ENCODE measurements at places on chromosomes 11 and 22.

DNA sequence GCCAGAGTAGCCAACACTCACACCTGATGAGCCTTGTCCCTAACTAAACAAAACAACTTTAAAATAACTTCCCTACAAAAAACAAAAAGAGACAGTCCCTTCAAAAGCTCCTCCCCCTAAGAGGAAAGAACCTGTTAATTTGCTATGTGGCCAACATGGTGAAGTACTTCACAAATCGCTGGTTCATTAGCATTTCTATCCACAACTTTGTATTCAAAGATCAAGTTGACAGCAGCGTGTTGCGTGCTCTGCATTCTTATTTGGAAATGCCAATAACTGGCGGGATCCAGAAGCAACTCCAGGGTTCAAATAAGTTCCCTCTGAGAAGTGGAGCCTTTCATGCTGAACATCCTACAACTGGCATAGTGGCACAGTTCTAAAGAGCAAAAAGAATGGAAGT is 48.6 kb downstream of the CADM1 start:
- no peak for DNase-seq

DNA sequence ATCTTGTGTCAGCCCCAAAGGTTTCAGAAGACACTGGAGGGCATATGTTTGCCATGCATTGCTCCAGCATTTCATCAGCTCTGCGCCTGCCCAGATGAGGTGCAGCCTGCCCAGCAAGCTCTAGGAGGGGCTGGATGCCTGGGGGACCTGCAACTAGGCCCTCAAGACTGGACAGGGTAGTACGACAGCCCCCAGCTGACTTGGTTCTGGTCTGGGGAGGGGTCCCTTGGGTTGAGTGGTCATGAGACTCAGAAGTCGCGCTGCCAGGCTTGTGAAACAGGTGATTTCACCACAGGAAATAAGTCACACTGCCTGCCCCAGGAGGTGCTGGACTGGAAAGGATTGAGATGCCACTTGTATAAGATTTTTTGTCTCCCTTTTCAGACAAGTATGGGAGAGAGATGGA is 23.4 kb downstream of the TPBGL start:
- DNase-seq: no peak

DNA sequence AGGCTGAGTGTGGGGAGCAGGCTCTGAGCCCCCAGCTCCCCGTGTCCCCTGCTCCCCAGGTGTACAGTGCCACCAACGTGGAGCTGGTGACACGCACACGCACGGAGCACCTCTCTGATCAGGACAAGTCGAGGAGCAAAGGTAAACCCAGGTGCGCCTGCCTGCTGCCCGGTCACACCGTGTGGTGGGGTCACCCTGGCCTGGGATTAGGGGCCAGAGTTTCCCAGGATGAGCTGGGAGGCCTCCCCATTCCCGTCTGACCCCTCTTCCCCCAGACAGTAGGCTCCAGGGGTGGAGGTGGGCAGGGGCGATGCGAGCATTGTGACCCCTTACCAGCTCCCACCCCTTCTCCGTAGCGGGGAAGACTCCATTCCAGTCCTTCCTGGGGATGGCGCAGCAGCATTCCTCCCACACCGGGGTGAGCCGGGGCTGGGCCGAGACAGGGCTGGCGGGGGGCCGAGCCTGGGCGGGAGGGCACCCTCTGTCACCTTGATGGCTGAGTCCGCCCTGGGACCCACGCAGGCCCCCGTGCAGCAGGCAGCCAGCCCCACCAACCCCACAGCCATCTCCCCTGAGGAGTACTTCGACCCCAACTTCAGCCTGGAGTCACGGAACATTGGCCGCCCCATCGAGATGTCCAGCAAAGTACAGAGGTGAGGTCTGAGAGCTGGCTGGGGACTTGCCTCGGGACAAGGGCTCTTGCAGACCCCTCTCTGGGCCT is 3.7 kb upstream of the SSH3 start:
- no peak for DNase-seq

GRCh38 chr11:101083335-101083734 is 46.3 kb downstream of the PGR start:
- DNase-seq: no peak

- no peak for DNase-seq
Measured at GRCh38 chr22:36833073-36833472, 16.2 kb upstream of the PVALB start.

DNA sequence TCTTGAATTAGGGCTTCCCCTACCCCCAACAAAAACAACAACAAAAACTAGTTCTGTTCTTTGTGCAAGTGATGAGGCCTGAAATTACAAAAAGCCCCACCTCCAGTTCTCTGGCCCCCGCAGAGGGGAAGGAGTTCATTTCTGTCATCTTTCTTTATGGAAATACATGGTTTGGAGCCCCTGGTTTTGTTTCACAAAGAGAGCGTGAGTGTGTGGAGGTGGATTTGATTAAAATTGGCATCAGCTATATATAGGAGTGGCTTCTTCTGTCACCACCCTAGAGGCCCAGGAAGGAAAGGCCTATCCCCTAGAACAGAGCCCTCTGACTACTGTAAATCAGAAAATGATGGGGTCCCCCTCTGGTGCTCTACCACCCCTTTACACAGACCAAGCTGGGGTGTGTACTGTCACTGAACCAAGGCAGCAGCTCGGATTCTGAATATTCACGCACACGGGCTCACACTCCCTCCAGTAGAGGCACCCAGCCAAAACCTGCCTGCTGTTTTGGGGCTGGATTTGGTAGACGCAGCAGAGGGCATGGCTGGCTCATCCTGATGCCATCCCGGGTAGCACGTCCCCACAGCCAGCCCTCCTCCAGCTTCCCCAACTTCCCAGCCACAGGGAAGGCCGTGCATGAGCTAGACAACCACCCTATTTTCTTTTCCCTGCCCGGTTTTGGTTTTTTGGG is 19.4 kb downstream of the RCOR2 start:
- DNase-seq: no peak

GRCh38 chr11:27861706-27862430 is 161.6 kb upstream of the BDNF start:
- DNase-seq: no peak

- no peak for DNase-seq
Measured at GRCh38 chr22:38850941-38851849, 7.4 kb upstream of the NPTXR start.

DNA sequence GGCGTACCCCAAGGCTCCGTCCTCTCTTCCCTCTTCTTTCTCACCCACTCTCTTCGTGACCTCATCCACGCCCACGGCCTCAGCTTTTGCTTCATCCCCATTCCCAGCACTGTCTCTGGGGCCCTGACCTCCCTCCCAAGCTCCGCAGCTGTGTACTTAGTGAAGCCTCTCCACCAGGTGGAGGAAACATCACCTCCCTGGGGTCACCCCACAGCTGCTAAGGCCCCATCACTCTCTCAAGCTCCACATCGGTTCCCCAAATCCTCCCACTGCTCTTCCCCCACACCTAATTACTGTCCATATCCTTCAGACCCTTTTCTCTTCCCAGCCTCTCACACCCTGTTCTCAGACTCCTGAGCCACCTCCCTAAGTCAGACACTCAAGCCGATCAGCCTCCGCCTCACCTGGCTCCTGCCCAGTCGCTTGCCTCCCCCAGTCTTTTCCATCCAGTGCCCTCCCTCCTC is 7.9 kb upstream of the SYT7 start:
- DNase-seq: no peak

GRCh38 chr22:37188901-37189466 is 937 bp upstream of the C1QTNF6 start:
- no peak for DNase-seq

DNA sequence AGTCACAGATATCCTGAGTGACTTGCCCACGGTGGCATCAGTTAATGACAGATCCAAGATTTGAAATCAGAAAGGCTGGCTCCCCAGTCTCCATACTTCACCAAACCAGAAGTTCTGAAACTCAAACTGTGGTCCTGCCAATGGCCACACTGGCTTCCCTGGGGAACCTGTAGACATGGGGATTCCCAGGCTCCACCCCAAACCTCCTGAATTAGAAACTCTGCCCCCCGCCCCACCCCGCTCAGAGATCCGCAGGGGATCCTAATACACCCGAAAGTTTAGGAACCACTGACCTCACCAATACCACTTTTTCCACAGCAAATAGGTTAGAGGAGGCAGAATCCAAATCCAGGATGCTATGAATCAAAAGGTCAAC is 15.3 kb downstream of the RTN4RL2 start:
- no peak for DNase-seq

GRCh38 chr11:5547982-5548381 is 358 bp downstream of the OR52H1 start:
- no peak for DNase-seq

GRCh38 chr11:89736566-89736965 is 26.5 kb downstream of the TRIM77 start:
- DNase-seq: no peak

GRCh38 chr11:33375688-33376311 is 118.6 kb downstream of the HIPK3 start:
- no peak for DNase-seq

DNA sequence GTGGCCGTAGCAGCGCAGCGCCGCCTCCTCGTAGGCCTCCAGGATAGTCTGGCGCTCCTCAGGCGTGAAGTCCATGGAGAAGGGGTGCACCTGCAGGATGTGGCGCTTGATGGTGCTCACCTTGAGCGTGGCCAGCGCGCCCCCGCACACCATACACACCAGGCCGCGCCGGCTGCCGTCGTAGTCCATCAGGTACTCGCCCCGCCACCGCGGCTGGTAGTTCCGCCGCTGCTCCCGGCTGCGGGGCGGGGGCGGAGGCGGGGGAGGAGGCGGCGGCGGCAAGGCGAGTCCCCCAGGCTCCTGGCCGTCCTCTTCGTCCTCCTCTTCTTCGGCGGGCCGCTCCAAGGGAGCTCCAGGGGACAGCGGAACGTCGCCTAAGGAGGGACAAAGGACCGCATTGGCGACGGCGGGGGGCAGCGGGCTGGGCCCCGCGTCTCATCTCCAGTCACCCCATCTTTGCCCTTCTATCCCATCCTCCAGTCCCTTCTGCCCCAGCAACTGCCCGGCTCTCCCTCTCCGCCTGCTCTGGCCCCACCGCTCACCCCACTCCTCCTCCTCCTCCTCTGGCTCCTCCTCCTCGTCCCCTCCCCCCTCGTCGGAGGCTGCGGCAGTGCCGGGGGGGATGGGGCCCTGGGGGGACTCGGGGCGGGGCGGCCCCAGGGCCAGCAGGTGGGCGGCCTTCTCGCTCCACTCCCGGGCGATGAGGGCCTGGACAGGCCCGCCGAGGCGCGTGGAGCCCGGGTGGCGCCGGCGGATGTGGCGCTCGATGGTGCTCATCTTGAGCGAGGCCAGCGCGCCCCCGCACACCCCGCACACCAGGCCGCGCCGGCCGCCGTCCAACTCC is 4.9 kb downstream of the ZFTA start:
- DNase-seq: no peak

DNA sequence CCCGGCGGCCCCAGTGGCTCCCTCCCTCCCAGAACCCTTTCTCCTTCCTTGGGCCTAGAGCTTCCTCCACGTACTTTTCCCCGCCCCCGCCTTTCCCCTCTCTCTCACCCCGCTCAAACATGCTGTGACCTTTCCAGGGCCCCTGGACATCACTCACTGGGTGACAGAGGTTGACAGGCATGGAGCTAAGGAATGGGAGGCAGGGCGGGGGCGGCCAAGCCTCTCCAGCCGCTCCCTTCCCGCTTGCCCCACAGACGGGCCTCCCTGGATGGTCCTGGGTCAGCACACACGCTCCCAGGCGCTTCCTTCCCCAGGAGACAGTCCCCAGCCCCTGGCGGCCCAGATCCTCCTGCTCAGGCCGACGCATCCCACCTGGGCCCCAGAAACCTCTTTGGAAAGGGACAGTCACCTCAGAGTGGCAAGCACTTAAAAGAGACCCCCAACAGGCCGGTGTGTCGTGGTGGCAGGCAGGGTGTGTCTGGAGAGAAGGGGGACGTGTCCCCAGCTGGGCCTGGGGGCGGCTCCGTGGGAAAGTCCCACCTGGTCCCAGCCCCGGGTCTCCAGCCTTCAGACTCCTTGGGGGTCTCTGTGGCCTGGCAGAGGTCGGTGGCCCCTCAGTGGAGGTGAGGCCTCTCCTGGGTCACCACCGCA is 8.8 kb downstream of the H19 start:
- no peak for DNase-seq

GRCh38 chr22:26783885-26784284 is 126.5 kb downstream of the MIAT start:
- DNase-seq: no peak

DNA sequence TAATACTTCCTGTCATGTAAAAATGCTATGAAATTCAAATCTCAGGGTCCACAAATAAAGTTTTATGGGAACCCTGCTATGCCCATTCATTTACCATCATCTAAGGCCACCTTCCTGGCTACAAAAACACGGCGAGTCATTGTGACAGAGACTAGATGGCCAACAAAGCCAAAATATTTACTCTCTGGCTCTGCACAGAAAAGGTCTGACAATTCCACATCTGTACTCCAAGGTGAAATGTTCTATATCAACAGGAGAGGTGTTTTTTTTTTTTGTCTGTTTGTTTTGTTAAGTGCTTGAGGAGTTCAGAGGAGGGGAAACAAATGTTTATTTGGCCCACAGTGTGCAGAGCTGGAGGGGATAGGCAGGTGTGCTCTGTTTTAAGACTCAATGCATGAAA is 18.6 kb upstream of the TMA7B start:
- no peak for DNase-seq

DNA sequence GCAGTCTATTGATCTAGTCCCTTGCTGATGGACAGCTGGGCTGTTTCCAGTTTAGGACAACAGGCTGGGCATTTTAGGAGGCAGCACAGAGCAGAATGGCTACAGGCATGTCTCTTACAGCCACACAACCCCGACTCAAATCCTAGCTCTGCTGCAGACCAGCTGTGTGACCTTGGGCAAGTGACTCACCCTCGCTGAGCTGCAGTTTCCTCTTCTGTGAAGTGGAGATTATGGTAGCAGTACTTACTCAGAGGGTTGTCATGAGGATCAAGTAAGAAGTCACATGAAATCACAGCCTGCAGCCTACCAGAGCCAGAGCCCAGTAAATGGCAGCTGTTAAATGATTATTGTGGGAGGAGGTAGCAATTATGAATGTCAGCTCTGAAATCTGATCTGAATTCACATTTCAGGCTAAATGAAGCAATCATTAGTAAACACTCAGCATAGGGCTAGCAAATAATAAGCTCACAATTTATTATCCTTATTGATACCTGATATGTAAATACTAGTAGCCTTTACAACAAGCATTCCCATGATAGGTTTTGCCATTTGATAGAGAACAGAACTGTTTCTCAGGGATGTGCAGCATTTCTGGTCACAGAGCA is 58.9 kb downstream of the MYEOV start:
- peak; percentile 20 for DNase-seq

GRCh38 chr11:92329646-92330045 is 105.0 kb downstream of the FAT3 start:
- no peak for DNase-seq

DNA sequence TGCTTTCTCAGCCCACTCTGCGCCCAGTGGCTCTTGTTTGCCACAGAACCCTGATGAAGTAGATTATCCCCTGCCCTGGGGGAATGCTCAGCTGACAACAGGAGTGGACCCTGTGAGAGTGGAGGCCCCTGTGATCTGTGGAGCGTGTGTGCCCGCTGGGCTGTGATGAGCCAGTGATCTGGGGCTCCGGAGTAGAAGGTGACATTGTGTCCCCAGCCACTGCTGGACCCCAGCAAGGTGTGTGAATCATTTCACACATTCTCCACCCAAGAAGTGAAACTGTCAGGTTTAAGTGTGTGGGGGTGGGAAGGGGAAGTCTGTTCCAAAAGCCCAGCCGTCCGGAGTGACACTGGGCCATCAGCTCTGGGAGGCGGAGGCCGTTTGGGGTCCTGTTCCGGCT is 33.1 kb upstream of the GRAMD4 start:
- DNase-seq: no peak
